Mucosa of gallbladder (tissue), 1 donor: ENCODE measurements at places on chromosomes 4 and X. TPM values are rescaled to one million over a fixed set of nuclear protein-coding genes. Genes with fewer than 3 reads are reported as not detected.
A peak's percentile ranks its signal among the peaks of the same experiment; 100 is the strongest.

The FMR1NB gene
- total RNA-seq: not detected

The UGT2B15 gene
- total RNA-seq: 826 TPM

The GLOD5 gene
- 4.8 TPM for total RNA-seq

The TLR2 gene
- total RNA-seq: 21.6 TPM

The PROM1 gene
- total RNA-seq: 40.8 TPM

The ETDB gene
- total RNA-seq: not detected

The IGSF1 gene
- total RNA-seq: 1.7 TPM

The EIF4E gene
- 65.3 TPM for total RNA-seq

The PFKFB1 gene
- total RNA-seq: 0.12 TPM

The ESX1 gene
- total RNA-seq: not detected

The SHISA3 gene
- 0.58 TPM for total RNA-seq

GRCh38 chrX:132983496-132983895, 25.1 kb upstream of the HS6ST2 start:
- no peak for DNase-seq

DNA sequence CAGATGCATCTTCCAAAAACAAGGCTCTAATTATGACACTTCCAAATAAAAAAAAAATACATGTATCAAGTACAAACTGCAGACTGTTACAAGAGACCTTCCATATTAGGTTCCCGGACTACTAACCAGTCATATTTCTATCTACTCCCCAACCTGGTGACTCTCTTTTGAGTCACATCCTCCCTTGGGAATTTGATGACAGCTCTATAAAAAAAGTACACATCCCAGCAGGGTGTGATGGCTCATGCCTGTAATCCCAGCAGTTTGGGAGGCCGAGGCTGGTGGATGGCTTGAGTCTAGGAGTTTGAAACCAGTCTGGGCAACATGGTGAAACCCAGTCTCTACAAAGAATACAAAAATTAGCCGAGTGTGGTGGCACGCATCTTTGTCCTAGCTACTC, 14.9 kb downstream of the RPGR start:
- no peak for DNase-seq

- DNase-seq: no peak
These were observed 39.1 kb upstream of the PRPS1 start for GRCh38 chrX:107589243-107589642.

DNA sequence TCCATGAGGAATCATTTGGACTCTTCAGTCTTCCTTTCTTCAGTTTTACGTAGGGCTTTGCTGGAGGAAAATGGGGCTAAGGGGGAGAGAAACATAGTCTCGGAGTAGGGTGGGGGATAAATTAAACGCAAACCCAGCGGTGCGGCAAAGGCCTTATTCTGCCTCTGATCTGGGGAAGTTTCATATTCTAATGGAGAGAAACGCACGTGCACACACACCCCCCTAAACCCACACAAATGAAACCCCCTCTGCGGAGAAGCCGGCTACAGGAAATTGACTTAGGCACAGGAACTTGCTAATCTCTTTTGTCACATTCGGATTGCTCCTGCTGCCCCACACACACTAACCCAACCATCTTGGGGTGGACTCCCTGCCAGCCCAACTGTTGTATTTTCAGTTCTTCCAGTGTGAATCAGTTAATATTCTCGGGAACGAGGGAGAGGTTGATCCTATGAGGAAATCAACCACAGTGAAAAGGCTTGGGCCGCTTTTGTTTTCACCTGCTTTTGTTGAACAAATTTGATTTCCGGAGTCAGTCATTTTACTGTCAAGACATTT, at the start of gene RHOH:
Gene RHOH, plus strand, starts transcription at position 308 of the 558 bp plus-strand sequence. CDS start 46,356 bp downstream, outside the sequence.
- no peak for DNase-seq

GRCh38 chrX:149513825-149514428, 8.8 kb upstream of the IDS start:
- DNase-seq: no peak

- no peak for DNase-seq
These were observed at the start of gene FOXP3 for GRCh38 chrX:49264460-49264859. FOXP3 (minus strand) TSS chrX:49264710; CDS start chrX:49258505, 6,205 bp downstream.

GRCh38 chr4:27790911-27791310, 930.3 kb downstream of the STIM2 start:
- DNase-seq: no peak

- peak; percentile 42 for DNase-seq
These were observed 37.4 kb downstream of the LHFPL1 start for GRCh38 chrX:112642349-112642748.

- DNase-seq: no peak
These were observed 320.8 kb downstream of the ADAM29 start for GRCh38 chr4:175238827-175239517.

DNA sequence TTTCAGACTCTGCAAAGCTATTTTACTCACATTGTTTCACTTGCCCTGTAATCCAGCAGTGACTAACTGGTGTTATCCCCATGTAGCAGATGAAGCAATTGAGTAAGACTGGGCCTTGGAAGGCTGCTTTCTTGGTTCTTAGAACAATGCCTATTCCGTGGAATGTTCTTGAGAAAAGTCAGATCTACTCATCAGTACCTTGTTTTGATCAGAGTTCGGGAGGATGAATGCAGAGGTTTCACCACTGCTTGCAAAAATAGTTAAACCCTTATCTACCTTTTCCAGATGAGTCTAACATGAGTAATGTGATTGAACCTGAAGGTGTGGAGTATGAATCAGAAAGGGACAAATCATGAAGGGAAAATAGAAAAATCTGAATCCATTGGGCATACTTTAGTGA, 1.8 kb downstream of the MAOB start:
- no peak for DNase-seq

- no peak for DNase-seq
These were observed 230.2 kb upstream of the AGTR2 start for GRCh38 chrX:115940348-115940747.

GRCh38 chrX:23385242-23385641, 50.6 kb downstream of the PTCHD1 start:
- DNase-seq: no peak

DNA sequence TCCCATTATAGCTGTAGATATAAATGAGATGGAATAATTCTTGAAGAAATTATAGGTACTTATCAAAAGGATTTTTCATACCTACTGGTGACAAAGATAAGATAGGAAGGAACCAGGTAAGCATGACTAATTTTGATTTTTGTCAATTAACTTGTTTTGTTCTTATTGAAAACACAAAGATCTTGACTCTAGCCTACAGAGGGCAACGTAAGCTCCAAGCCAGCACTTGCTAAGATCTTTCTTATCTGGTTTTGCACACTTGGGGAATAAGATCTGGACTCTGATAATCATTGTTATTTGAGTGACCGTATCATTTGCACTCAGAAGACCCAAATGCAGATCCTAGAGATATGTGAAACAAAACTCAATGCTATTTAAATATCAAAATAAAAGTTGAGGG, 223.4 kb downstream of the VEGFC start:
- DNase-seq: no peak

- no peak for DNase-seq
These were observed 1.5 kb upstream of the IRAK1 start for GRCh38 chrX:154021131-154021611.

GRCh38 chr4:151256134-151256533, 20.8 kb upstream of the PRSS48 start:
- DNase-seq: no peak

DNA sequence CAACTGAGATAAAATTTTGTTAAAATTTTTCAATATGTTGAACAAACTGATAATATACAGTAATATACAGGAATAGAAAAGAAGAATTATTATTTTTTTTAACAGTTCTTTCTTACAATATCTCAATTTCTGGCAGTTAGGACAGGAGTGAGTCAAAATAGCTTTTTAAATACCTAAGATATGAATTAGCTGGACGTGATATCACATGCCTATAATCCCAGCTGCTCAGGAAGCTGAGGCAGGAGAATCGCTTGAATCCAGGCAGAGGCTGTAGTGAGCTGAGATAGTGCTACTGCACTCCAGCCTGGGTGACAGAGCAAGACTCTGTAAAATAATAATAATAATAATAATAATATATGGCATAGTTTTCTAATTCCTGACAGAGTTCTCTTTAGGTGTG, 1039.3 kb downstream of the STPG2 start:
- DNase-seq: no peak

DNA sequence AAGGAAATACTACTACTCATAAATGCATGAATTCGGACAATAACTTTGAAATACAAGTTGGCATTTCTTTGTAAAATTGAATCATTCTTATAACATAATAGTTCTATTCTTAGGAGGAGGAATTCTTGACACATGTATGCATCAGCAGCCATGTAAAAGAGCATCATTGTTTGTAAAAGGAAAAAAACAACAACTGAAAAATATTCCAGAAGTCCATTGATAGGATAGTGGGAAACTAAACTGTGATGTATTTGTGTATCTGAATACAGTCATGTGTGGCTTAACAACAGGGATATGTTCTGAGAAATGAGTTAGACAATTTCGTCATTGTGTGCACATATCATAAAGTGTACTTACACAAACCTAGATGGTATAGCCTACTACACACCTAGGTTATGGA, 102.0 kb upstream of the SH3RF1 start:
- DNase-seq: no peak

GRCh38 chr4:150588316-150588715, 6.4 kb downstream of the MAB21L2 start:
- no peak for DNase-seq

DNA sequence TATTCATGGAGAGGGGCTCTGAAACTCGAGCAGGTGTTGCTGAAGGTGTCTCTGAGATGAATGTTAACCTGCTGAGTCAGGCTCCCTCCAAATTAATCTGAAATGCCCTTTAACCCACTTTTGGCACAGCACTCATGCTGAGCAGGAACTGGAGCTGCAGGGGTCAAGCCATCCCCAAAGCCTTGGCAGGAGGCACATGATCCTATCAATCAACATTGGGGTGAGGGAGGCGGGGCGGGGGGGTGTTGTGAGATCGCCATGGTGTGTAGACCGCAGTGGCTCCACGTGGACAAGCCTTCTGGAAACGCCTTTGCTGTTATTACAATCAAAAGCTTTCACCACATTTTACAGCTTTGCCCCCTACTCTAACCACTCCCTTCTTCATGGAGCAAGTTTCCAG, 16.5 kb downstream of the ENPP6 start:
- DNase-seq: no peak

DNA sequence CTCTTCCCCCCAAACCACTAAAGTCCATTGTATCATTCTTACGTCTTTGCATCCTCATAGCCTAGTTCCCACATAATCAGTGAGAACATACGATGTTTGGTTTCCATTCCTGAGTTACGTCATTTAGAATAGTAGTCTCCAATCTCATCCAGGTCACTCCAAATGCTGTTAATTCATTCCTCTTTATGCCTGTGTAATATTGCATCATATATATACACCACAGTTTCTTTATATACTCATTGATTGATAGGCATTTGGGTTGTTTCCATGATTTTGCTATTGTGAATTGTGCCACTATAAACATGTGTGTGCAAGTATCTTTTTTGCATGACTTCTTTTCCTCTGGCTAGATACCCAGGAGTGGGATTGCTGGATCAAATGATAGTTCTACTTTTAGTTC, 57.2 kb downstream of the ARFIP1 start:
- no peak for DNase-seq
